Ovary (tissue), 10 donors: ENCODE measurements at places on chromosomes 1 and 21. TPM values are rescaled to one million over a fixed set of nuclear protein-coding genes. Genes with fewer than 3 reads are reported as not detected.
A peak's percentile ranks its signal among the peaks of the same experiment; 100 is the strongest.

GRCh38 chr1:117372863-117373412 lies 5.7 kb downstream of the MAN1A2 start:
- DNase-seq, result no peak

- peak; percentile 29 for DNase-seq
These were observed 15.1 kb downstream of the PSRC1 start for GRCh38 chr1:109267743-109268300.

GRCh38 chr1:223341121-223341520 lies 22.9 kb downstream of the SUSD4 start:
- peak; percentile 78 for DNase-seq

GRCh38 chr1:155977690-155978324 lies 540 bp downstream of the ARHGEF2 start:
- peak; percentile 54 for DNase-seq

- DNase-seq, result no peak
These were observed 66.8 kb upstream of the RGS7 start for GRCh38 chr1:241423541-241424479.

DNA sequence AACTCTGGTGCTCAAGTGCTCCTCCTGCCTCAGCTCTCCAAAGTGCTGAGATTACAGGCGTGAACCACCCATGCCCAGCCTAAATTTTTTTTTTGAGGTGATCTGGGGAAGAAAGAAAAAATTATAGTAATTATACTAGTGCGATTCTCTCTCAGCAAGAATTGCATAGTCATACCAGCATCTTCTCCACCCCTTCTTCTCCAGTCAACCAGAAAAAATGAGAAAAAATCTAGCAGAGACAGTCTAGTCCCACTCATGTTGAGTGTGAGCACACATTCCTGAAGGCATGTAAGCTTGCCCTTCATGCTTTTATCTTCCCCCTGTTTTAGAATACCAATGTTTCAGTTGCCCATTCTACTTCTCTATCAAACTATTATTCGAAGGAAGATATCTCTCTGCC lies 207.6 kb downstream of the S1PR1 start:
- no peak for DNase-seq

- DNase-seq, result no peak
These were observed 36.2 kb upstream of the F13B start for GRCh38 chr1:197103300-197103699.

DNA sequence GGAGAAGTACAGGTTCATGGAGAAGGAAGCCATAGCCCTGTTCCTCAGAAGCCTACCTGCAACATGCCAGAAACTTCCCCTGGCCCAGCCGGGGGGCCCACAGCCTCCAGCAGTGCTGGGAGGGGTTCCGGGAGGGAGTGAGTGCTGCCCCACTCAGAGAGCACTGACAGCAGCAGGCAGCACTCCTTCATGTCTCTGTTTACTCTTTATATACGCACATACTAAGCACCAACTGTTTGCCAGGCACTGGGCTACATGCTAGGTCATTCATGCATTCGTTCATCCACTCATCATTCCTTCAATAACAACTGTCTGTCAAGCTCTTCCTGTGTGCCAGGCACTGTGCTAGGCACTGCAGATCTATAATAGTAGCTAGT lies 120.6 kb downstream of the TRABD2B start:
- no peak for DNase-seq

GRCh38 chr1:32623775-32624174 lies 26.6 kb downstream of the ZBTB8OS start:
- DNase-seq, result no peak

- no peak for DNase-seq
These were observed 32.2 kb upstream of the CYP4X1 start for GRCh38 chr1:46991083-46991923.

GRCh38 chr1:7594002-7594713 lies 176.9 kb upstream of the VAMP3 start:
- no peak for DNase-seq

DNA sequence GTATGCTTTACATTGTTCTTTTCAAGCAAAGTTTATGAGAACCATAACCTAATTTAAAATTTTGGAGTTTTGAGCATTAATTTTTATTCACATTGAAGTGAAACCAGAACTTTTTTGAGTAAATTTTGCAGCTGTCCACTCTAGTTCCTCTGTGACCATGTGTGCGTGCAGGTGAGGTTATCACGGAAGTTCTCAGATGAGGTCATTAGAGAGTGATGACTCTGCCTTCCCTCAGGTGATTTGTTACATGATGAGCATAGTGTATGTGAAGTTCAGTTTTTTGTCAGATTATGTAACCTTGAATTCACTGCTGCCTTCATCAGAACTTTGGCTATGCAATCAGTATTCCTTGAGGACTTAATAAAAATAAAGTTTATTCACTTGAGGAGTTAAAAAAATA lies 828.2 kb downstream of the ADGRL2 start:
- no peak for DNase-seq

DNA sequence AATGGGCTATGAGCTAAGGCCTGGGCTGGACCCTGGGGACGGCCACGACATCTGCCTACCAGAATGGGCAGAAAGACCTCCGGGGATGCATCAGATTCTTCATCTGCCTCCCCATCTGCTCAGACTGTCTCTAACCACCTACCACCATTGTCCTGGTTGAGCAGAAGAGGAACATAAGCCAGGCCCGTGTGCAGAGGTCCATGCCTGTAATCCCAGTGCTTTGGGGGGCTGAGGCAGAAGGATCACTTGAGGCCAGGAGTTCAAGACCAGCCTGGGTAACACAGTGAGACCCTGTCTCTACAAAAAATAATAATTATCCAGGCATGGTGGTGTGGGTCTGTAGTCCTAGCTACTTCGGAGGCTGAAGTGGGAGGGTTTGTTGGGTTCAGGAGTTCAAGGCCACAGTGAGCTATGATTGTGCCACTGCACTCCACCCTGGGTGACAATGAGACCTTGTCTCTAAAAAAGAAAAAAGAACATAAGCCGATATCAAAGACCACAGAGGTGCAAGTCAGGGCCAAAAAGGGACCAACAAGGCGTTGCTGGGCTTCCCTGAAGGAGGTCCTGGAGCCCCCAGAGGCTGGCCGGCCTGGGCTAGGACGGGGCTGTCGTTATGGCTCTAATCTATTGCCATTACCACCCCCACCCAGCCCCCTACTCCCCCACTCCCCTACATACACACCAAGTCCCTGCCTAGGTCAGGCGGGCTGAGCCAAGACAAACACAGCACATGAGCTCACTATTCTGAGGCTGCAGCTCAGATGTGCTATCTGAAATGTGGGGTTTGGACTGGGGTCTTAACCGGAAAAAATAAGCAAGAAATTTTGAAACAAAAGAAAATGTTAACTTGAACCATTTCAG lies 239.2 kb upstream of the RAB4A start:
- DNase-seq, result no peak

DNA sequence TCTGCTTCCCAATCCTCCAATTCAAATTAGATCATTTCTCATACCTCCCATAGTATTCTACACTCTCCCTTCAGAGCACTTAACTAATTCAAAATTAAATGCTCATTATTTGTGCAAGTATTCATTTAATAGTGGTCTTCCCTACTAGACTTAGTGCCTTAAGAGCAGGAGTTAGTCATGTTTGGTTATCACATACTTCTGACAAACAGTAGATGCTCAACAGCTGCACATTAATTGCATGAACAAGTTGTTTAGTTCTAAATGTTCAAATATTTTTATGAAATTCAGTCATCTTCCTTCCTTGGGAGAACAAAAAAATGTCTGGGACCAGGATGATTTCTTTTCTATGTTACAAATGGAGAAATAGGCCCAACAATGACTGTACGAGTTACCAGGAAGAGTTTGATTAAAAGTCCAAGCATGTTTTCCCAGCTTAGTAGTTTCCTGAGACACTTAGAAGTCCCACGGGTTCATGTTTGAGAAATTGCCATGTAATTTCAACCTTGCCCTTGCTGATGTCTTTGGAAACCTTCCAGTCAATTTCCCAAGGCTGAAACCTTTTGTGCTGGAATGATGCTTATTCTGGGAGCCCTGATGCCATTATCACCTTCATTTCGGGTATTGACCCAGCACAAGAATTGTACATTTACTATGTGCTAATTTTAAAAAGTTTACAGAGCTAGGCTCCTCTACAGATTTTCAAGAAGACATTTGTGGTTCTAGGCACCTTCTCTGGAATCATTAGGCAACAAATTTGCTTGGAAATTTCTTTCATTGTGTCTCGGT lies 437.9 kb upstream of the PLXNA2 start:
- DNase-seq, result no peak

DNA sequence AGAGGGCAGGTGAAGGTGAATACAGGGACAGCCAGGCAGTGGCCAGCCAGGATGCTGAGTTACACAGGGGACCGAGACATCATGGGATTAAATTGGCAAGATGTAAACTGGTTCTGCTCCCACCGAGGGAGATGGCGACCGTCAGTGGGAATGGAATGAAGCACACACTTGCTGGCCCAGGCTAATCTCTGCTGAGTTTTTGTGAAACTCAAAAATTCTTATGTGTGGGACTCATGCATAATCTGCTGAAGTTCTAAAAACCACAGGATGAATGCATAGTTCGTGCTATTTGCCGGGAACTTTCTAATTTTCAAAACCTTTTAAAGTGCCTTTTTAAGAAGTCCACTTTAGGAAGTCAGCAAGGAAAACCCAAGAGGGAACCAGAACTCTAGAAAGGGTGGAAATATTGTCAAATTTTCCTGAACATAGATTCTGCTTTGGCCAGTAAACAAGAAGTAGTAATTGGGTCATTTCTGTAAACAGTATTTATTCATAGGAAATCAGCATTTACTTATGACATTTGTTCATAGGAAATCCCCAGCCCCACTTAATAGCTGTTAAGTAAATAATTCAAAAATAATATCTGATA lies 85.4 kb upstream of the ROR1 start:
- no peak for DNase-seq

The ADCY10 gene
- total RNA-seq, result not detected

The SASS6 gene
- total RNA-seq, result 2.0 TPM

The CSF3R gene
- 4.9 TPM for total RNA-seq

The FCRL4 gene
- total RNA-seq, result not detected

The TNFRSF4 gene
- 0.66 TPM for total RNA-seq

The ACTA1 gene
- total RNA-seq, result 2.1 TPM

The SEC16B gene
- 1.6 TPM for total RNA-seq

The SLC9C2 gene
- total RNA-seq, result 0.36 TPM

The CRYAA gene
- total RNA-seq, result not detected

The OSCP1 gene
- total RNA-seq, result 12.2 TPM

The HES4 gene
- total RNA-seq, result 6.1 TPM

The EPHA2 gene
- 12.2 TPM for total RNA-seq
